ENCODE measurements at places on chromosomes 2 and 18.

- no peak for DNase-seq
Measured at GRCh38 chr2:133004623-133005022, 334.6 kb upstream of the LYPD1 start.

GRCh38 chr2:25650256-25650655, 23.1 kb downstream of the DTNB start:
- no peak for DNase-seq

- peak; percentile 19 for DNase-seq
Measured at GRCh38 chr2:46091004-46091403, 206.2 kb upstream of the EPAS1 start.

DNA sequence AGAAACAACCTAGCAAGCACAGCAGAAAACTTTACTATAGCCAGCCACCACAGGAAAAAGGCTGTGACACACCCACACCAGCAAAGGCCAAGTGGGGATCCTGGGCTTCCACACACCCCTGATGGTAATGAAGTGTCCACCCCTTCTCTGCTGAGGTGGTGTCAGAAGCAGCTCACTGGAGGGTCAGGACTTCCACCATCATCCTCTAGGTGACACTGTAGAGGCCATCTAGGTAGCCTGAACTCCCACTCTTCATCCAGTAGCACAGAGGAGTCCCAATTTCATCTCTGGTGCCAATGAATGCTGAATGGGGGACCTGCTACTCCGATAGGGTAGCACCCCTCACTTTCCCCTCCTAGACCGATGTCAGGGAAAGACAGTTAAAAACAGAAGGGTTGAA, 1544.4 kb downstream of the LRP1B start:
- DNase-seq = peak; percentile 28

GRCh38 chr2:1603521-1603920, 140.8 kb downstream of the PXDN start:
- DNase-seq = no peak

GRCh38 chr2:9971105-9971818, 19.8 kb downstream of the GRHL1 start:
- DNase-seq = no peak

DNA sequence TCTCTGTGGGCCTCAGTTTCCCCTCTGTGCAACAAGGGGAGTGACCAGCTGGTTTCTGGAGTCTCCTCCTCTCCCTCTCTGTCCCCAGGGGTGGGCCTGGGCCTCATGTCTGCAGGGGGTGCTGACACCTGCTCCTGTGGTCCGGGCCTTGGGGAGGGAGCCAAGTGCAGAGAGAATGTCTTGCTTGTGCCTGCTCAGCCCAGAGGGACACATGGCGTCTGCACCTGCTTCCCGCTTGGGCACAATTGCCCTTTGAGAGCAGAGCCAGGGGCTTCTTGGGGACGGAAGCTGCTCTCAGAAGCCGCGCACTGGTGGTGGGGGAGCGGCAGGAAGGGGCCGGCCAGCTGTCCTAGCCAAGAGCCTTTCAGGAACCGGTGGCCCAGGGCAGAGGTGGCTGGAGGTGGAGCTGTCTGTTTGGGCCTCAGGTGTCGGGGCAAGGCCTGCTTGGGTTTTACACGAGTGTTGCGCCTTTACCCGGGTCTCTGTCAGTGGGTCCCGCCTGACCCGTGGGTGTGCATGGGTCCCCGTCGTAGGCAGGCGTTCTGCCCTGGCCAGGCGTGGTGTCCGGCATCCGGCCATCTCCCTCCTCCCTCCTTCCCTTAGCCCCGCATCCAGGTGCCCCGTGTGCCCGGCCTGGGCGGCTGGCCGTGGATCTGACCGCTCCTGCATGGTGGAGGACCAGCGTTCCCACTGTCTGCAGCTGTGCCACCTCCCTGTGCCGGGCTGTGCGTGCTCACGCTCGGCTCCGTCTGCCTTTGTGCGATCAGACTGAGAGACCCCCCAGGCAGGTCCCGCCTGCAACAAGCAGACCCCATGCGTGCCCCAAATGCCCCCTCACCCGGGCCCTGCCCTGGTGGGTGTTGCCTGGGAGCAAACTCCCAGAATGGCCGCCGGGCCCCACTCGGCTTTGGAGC, 4.0 kb downstream of the NEU4 start:
- DNase-seq = no peak

- DNase-seq = peak; percentile 18
Measured at GRCh38 chr2:177460973-177461585, 68.5 kb downstream of the AGPS start.

GRCh38 chr2:2850859-2851258, 519.8 kb upstream of the MYT1L start:
- no peak for DNase-seq

DNA sequence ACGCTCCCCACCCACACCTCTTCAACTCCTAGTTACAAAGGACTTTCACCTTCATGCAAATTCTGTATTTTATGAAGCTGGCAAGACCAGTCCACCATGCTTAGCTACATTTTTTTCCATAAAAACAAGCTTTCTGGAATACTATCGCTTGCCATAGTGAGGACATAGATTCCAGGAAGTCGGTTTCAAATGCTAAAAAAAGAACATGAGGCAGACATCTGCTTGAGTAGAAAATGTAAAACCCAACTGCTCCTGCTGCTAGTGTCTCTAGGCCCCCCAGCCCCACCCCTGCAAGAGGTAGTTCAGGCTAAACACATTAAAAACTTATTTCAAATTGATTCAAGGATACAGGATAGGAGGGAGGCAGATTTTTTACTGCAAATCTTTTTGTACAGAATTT, 148.9 kb downstream of the SMAD2 start:
- no peak for DNase-seq

- peak; percentile 13 for DNase-seq
Measured at GRCh38 chr2:24559473-24560113, 68.5 kb downstream of the NCOA1 start.

GRCh38 chr2:206424134-206424533, 19.2 kb upstream of the ADAM23 start:
- no peak for DNase-seq

DNA sequence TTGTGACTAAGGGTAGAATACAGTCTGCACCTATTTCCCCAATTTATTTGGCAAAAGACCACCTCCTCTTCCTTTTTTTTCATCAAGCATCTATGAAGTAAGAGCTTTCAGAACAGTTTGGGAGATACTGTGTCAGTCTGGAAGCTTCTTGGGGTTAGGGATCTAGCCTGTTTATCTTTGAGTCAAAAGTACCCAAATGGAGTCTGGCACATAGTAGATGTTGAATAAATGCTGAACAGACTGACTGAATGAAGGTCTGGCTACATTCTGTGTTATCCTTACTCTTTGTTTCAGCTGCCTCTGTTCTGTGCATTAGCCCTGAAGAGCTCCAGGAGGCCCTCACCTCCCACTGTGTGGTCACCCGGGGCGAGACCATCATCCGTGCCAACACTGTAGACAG, 223.2 kb downstream of the MYO3B start:
- no peak for DNase-seq

DNA sequence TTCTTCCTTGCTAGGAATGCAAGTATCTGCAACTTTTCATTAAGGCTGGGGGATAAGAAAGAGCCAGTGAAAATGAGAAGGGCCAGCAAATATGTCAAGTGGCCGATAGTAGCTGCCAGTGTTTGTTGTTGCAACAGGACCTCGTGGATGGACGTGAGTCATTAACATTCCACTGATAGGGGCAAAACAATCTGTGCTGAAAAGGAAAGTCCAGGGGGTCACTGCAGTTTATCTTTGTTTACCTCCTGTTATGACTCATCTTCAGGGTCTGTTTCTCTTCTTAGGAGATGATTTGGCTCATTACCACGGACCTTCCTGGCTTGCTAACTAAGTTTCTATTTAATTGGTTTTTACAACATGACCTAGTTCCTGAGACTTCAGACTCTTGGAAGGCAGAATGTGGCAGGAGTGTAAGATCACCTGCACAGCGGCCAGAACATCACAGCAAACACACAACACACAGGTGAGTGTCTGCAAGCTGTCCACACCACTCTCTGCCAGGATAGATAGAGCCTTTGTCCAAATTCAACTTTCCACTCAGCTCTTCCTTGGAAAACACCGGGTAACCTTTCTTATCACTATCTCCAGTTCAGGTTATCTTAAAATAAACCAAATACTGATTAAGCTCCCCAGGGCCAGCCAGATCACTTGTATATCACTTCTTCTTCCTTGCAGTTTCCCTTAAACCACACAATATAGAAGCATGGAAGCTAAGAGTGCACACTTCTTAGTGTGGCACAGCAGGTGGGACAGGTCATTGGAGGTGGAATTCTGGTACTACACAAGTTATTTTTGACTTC, 157.5 kb upstream of the LMAN1 start:
- DNase-seq = peak; percentile 57

GRCh38 chr2:158011055-158011771, 90.5 kb upstream of the UPP2 start:
- no peak for DNase-seq

- no peak for DNase-seq
Measured at GRCh38 chr2:158172719-158173118, 71.0 kb downstream of the UPP2 start.

- DNase-seq = no peak
Measured at GRCh38 chr2:12083081-12083581, 336.7 kb downstream of the LPIN1 start.

DNA sequence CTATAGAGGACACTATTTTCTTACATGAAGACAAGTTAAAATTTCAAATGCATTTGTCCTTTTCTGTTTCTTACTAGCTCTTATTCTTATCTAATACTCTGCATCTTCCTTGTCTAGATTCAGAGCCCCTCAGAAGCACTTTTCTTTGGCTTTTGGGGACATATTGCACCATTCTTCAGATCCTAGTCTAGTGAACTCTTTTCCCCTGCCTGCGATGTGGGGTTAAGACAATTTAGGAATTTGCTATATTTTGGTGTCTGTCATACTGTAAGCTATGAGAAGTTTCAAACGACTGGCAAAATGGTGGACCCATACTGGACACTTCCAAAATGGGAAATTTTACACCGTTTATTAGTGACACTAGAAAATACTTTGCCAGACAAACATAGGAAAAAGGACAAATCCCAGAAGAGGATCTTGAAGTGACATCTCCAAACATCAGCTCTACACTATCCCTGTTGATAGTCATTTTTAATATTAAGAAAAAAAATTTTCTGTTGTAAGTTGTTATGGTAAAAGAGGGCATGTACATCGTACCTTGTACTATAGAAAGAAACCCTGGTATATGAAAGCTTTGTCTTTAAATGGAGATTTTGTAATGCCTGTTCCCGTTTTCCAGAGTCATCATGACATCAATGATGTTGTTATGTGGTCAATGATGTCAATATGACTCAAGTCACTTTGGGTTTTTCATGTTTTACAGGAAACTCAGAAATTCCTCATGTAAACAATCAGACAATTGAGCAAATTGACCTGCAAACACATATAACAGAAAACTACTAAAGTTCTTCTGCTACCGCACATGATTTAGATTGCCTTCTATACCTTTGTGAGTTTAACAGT, 4.4 kb upstream of the KYNU start:
- DNase-seq = peak; percentile 55

Measured in fibroblast of upper back skin (primary cell).